ENCODE measurements at places on chromosomes 12 and 14.
A peak's percentile ranks its signal among the peaks of the same experiment; 100 is the strongest.

DNA sequence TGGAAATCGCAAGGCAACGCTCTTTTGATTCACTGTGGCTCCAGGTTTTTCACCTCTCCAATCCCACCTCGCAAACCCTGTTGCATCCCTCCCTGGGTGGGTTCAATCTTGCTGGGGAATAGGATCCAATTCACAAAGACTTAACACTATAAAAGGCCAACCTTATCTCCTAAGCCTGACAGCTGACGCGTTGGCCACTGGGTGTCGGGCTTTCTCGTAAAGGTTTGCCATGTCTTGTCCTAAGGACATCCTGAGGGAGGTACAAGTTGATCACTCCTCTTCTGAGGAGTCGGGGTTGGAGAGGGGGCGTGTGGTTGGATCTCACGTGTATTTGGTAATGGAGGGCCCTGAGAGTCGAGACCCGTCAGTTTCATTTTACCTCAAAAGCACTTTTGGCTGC is 112.6 kb upstream of the FZD10 start:
- DNase-seq, result no peak

GRCh38 chr14:59175404-59175803 is 13.1 kb upstream of the DAAM1 start:
- no peak for DNase-seq

DNA sequence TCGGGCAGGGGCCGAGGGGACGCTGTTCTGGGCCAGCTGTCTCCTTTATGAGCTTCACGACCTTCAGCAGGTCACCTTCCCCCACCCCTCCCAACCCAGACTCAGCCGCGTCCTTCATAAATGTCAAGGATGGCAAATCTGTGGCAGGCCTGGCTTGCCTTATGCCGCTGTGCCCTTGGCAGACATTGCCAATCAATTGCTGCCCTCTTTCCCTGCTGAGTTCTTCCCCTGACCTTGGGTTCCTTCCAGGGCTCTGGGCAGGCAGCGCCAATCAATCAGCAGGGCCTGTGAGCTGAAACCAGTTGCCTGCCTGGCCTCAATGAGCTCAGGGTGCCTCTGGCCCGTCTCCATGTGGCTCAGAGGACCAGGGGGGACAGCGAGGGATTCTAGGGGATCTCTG is 7.7 kb downstream of the FAM222A start:
- DNase-seq, result no peak

- DNase-seq, result no peak
Measured at GRCh38 chr14:23469906-23470403, 452 bp downstream of the NGDN start.

- no peak for DNase-seq
Measured at GRCh38 chr14:21066882-21067502, 3.1 kb upstream of the ARHGEF40 start.

DNA sequence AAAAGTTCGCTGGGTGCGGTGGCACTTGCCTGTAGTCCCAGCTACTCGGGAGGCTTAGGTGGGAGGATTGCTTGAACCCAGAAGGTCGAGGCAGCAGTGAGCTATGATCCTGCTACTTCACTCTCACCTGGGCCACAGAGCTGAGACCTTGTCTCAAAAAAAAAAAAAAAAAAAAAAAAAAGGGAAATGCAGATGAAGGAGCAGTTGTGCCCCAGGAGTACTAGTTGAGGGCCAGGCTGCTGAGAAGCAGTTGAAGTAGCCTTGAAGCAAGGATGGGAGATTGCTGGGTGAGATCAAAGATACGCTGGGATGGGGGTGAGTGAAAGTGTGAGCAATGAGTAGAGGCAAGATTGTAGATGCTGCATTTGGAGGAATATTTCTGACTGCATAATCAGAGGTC is 93.4 kb upstream of the DNM1L start:
- no peak for DNase-seq

- DNase-seq, result peak; percentile 67
Measured at GRCh38 chr14:24376448-24377070, 8.6 kb downstream of the NFATC4 start.

DNA sequence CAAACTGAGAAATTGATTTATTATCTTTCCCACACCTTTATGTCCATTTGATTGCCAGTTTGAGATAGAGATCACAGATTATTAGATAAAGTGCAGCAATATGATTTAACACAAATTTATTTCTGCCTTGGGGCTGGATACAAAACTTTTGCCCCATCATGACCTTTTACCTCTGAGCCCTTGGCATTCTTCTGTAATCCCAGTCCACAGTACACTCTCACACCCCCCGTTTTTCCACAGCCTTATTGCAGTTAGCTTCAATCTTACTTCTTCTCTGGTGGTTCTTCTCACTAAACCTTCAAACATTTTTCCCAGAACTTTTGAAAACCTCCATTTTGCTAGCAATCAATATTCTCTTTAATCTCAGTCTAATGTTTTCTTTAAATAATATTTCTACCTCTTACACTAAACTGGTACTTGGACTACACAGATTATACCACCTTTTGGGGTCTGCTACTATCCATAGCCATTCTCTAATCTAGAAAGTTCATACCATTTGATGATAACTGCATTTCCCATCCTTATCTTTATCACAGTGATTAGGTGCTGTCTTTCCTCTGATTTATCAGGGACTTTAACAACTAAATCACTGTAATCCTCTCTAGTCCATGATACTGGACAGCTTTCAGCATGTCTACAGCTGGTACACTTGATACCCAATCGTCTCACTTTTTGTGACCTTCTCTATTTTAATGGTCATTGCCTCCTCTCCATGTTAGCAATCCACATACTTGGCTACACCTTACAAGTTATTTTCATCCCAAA is 186.7 kb upstream of the PDE3A start:
- no peak for DNase-seq

DNA sequence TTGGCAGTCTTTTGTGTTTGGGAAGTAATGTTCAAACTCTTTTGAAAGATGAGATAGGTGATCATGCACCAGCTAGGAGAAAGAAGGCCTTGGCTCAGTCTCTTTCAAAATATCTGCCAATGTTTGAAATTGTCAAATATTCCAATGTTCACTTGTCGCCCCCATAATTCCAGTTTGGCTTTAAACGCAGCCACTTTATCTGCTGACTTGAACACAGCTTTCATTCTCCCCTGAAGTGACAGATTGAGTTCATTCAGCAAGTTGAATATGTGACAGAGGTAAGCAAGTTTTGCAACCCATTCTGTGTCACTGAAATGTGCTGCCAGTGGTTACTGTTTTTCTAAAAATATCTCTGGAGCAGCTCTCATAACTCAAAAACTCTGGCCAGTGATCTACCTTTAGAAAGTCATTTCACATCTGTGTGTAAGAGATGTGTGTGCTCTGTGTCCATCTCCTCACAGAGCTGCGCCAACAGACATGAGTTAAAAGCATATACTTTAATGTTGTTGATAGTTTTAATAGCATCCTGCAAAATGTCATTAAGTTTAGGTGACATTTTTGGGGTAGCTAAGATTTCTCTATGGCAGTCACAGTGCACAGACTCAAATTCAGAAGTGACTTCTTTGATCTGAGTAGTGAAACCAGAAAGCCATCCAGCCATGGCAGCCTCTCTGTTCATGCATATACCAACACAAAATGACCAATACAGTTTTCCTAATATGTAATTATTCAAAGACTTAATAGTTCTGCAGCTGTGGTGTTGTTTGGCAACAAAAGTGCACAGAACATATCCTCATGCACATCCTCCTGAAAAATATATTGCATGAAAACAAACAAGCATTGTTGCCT is 614.3 kb upstream of the MIS18BP1 start:
- no peak for DNase-seq

DNA sequence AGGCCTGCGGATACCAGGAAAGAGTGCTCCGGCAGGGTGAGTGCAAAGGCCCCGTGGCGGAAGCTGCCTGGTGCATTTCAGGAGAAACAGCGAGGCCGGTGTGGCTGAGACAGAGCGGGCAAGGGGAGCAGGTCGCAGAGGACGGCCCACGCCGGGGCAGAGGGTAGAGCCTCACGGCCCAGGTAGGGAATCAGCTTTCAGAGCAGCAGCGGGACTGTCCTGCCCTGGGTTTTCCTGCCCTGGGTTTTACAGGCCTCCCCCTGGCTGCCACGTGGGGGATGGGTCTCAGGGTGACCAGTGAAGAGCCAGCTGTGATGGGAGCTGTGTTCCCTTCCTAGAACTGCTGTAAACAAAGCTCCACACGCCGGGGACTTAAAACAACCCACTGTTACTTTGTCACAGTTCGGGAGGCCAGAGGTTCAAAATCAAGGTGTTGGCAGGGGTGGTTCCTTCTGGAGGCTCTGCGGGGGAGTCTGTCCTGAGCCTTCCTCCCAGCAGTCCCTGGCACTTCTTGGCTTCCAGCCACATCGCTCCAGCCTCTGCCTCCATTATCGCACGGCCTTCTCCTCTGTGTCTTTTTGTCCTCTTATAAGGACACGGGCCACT is 10.4 kb downstream of the NCOR2 start:
- no peak for DNase-seq

GRCh38 chr12:5571115-5571514 is 139.2 kb downstream of the NTF3 start:
- no peak for DNase-seq

All from ecto neural progenitor cell (in vitro differentiated cells).